RPMI8226 (cell line): ENCODE measurements at places on chromosomes 11 and 22.
A peak's percentile ranks its signal among the peaks of the same experiment; 100 is the strongest.

DNA sequence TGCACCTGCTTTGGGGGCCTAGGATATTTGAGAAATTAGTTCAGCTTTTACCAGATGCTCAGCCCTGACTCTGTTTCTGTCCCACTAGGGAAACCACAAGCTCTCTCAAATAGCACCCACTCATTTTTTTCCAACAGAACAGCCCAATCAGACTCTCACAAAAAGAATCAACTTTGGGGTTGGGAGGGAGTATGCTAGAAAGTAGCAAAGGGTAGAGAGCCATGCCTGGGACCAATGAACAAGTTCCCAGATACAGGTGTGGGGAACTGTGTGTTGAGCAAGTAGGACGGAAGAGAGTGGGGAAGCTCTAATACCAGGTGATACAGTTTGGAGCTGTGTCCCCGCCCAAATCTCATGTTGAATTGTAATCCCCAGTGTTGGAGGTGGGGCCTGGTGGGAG lies 41.1 kb downstream of the TRIM66 start:
- no peak for DNase-seq

- no peak for DNase-seq
Measured at GRCh38 chr11:23013509-23013908, 153.2 kb upstream of the CCDC179 start.

GRCh38 chr22:49768951-49769690 lies 58.6 kb downstream of the BRD1 start:
- DNase-seq: no peak

- no peak for DNase-seq
Measured at GRCh38 chr22:24444729-24445466, 17.5 kb downstream of the ADORA2A start.

- DNase-seq: no peak
Measured at GRCh38 chr11:28759311-28759710, 651.1 kb downstream of the METTL15 start.

DNA sequence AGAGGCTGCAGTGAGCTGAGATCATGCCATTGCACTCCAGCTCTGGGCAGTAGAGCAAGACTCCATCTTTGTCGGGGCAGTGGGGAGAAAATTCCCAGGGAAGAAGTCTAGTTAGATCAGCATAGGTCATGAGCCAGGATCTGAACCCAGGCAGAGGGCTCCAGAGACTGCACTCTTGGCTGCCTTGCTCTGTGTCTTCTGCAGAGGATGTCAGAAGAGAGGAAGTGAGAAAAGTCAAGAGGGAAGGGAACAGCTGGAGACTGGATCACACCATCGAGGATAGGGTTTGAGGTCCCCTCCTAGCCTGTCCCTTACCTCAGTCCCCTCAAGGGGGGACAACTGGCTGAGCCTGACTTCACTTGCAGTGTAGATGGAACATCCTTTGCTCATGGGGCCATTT lies 5.8 kb downstream of the MYOD1 start:
- no peak for DNase-seq

GRCh38 chr22:23377767-23378166 lies 197.5 kb downstream of the BCR start:
- DNase-seq: no peak

DNA sequence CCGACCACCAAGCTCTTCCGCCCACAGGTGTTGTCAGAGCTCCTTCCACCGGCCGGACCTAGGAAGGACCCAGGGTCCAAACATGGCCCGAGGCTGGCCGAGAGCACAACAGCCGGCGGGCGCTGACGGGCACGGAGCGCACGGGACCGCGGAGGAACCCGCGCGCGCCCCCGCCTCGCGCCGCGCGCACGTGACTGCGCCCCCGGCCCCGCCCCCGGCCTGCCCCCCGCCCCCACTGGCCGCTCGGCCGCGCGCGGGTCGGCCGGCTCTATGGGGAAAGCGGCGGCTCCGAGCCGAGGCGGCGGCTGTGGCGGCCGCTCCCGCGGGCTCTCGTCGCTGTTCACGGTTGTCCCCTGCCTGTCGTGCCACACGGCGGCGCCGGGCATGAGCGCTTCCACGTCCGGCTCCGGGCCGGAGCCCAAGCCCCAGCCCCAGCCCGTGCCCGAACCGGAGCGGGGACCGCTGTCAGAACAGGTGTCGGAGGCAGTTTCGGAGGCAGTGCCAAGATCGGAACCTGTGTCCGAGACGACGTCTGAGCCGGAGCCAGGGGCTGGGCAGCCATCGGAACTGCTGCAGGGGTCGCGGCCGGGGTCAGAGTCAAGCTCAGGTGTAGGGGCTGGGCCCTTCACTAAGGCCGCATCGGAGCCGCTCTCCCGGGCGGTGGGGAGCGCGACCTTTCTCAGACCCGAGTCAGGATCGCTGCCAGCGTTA lies at the start of gene OSBP2:
Gene OSBP2 (plus strand): TSS at position 235 of the 711 bp plus-strand sequence. CDS start 36 bp downstream, at position 271.
- peak; percentile 31 for DNase-seq
